Peyer's patch (tissue), 4 donors: ENCODE measurements at places on chromosomes 11 and 22.
A peak's percentile ranks its signal among the peaks of the same experiment; 100 is the strongest.

DNA sequence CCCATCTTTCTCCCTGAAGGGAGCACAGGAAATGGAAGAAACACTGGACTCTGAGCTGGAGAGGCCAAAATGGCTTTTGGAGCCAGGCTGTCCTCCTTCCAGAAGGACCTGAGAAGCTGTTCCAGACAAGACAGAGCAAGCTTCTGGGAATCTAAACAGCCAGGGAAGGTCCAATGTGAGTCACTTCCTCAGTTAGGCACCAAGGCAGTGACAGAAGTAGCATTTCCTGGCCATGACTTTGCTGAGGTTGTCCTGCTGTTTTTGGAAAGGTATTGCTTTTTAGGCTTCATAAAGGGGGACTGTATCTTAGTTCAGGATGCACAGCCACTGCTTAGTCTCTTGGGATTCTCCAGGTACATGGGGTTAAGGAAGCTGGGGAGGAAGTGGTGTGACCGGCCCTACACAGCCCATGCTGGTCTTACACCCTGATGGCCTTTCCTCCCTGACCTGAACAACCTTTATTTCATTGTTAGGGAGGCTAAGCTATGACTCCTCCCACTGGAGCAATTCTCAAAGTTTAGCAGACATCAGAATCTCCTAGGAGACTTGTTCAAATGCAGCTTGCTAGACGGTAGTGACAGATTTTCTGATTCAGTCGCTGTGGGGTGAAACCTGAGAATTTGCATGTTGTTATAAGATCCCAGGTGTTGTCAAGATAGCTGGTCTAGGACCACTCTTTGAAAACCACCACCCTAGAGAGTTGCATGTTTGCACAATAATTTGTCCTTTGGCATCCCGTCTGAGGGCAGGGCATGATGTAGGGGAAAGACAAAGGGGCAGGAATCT lies 6.8 kb upstream of the INSC start:
- no peaks in the 10 kb centered on the region for H3K36me3 ChIP-seq
- H3K27ac ChIP-seq = peak overlapping the region; percentile 15
- no peaks in the 10 kb centered on the region for H3K27me3 ChIP-seq
- H3K4me3 ChIP-seq = no peak overlapping the region

- H3K4me3 ChIP-seq = no peak overlapping the region
- DNase-seq = no peak
- no peaks in the 10 kb centered on the region for H3K4me1 ChIP-seq
- H3K36me3 ChIP-seq = no peaks in the 10 kb centered on the region
- H3K27me3 ChIP-seq = no peaks in the 10 kb centered on the region
- H3K27ac ChIP-seq = no peak overlapping the region
Measured at GRCh38 chr11:110000031-110000502, 93.1 kb upstream of the ZC3H12C start.

DNA sequence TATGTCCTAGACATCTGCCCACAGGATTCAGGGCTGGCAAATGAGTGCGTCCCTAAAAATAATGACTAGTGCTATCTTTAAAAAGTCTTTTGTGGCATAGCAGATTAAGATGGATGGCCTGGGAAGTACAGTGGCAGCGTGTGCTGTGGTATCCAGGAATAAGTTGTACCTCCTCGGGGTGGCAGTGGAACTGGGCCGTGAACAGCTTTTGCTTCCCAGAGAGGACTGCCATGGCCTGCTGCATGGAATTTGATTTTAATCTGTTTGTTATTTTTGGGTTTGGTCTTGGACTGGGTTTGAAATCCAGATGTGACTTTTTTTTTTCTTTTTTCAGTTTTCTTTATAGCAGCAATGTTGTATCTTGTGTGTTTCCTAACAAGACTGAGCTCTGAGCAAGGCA lies 71.3 kb upstream of the PARVG start:
- H3K27me3 ChIP-seq = no peaks in the 10 kb centered on the region
- no peaks in the 10 kb centered on the region for H3K4me1 ChIP-seq

DNA sequence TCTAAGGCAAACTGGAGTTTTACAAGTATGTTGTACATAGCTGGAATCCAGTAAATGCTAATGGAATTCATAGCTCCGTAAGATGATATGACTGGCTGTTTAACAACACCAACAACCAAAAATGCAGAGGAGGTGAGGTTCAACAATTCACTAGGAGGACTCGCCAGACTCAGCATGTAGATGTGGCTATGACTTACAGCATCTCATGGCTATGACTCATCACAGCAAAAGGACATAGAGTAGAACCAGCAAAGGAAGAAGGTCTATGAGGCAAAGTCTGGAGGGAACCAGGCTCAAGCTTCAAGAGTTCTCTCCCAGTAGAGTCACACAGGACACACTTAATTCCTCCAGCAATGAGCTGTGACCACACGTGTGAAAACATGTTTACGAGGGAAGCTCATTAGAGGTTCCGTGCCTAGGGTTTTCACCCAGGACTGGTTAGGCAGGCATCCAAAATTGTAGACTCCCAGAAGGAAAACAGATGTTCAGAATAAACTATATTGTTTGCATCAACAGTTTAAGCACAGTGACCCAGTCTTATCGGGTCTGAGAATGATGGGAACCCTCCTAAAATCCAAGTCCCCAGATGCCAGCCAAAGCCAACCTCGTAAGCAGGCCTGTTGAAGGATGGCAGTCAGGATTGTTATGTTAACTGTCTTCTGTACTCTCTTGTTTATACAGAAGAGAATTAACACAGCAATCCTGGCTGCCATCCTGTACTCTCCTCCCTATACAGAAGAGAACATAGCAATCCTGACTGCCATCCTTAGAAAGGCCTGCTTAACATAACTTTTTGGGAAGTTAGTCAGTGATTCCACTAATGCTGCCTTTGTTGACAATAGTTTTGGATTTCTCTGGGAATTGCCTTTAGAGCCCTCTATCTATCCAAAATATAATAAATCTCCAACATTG lies 116.6 kb downstream of the LARGE1 start:
- no peak for DNase-seq
- H3K27me3 ChIP-seq = no peaks in the 10 kb centered on the region
- H3K4me3 ChIP-seq = no peak overlapping the region
- H3K36me3 ChIP-seq = no peaks in the 10 kb centered on the region
- H3K4me1 ChIP-seq = no peaks in the 10 kb centered on the region

DNA sequence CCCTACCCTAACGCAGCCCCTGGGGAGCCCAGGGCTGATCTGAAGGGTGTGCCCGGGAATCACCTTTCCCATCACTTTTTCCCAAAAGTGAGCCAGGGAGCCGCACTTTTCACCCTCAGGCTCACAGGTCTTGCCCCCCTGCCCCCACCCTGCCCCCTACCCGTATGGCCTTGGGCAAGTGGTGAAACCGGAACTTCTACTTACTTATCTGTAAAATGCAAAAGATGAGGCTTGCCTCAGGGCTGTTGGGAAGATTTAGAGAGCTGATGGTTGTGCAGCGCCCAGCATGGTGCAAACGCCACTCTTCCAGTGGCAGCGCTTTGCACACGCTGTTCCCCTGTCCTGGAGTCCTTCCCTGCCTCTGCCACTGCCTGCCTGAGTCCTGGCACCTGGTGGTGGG lies 8.0 kb downstream of the SYT12 start:
- H3K27me3 ChIP-seq = no peaks in the 10 kb centered on the region
- H3K4me3 ChIP-seq = no peak overlapping the region
- DNase-seq = no peak
- no peak overlapping the region for H3K27ac ChIP-seq

DNA sequence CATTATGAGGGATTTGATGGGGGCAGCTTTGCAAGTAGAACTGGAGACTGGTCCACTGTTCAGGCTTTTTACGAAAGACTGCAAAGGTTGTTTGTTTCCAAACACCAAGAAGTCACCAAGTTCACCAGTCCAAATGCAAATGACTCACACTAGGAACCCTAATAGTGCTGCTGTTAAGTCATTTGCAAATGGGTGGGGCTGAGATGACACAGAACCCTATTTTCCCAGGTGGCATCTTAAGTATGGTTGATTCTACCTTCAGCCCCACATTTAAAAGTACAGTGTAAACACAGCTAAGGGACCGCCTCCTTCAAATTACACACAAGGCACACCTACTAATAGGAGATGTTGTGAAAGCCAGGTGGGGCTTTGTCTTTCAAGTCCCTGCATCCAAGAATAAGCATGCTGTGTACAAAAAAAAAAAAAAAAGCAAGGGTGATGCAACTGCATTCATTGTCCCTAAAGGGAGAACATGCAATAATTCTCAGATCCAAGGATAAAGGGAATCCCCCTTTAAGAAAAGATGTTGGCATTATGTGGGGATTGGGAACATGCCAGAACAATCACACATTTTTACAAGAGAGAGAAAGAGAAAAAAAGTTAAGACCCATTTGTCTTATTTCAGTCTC lies 27.3 kb downstream of the BDNF start:
- no peaks in the 10 kb centered on the region for H3K4me1 ChIP-seq
- H3K36me3 ChIP-seq = no peaks in the 10 kb centered on the region
- H3K27me3 ChIP-seq = no peaks in the 10 kb centered on the region
- DNase-seq = no peak
